Hepatic stellate cell (primary cell): ENCODE measurements at places on chromosomes 5 and 9.
A peak's percentile ranks its signal among the peaks of the same experiment; 100 is the strongest.

GRCh38 chr5:28807195-28807729, 1768.9 kb upstream of the CDH9 start:
- no peak for DNase-seq

DNA sequence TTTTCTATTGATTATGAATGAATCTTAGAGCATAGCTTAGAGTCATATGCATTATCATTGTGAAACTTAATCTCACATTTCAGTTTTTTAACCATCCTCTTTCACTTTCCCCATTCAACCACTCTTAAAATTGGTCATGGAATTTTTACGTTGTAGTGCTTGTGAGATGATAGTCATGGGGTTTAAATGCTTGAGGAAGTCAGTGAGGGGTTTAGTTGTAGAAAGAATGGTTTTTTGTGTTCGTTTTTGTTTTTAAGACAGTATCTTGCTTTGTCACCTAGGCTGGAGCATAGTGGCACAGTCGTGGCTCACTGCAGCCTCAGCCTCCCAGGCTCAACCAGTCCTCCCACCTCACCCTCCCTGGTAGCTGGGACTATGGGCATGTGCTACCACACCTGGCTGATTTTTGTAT, 19.6 kb downstream of the UGCG start:
- DNase-seq: no peak

DNA sequence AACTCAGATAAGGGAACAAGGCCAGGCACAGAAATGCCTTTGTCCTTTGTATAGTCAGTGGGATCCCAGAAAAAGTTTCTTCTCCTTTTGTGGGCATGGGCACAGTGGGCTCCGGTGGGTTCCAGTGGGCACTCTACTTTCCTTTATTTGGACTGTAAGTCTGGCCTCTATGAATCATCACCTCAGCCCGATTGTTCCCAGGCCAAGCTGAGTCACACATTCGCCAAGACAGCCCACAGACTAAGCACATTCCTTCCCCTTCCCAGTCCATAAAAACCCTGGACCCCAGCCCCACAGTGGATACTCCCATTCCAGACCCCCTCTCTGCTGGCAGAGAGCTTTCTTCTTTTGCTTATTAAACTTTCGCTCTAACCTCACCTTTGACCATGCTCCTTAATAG, 165.0 kb downstream of the FBXL17 start:
- DNase-seq: no peak

GRCh38 chr9:94911986-94912635, 185.6 kb downstream of the AOPEP start:
- no peak for DNase-seq

DNA sequence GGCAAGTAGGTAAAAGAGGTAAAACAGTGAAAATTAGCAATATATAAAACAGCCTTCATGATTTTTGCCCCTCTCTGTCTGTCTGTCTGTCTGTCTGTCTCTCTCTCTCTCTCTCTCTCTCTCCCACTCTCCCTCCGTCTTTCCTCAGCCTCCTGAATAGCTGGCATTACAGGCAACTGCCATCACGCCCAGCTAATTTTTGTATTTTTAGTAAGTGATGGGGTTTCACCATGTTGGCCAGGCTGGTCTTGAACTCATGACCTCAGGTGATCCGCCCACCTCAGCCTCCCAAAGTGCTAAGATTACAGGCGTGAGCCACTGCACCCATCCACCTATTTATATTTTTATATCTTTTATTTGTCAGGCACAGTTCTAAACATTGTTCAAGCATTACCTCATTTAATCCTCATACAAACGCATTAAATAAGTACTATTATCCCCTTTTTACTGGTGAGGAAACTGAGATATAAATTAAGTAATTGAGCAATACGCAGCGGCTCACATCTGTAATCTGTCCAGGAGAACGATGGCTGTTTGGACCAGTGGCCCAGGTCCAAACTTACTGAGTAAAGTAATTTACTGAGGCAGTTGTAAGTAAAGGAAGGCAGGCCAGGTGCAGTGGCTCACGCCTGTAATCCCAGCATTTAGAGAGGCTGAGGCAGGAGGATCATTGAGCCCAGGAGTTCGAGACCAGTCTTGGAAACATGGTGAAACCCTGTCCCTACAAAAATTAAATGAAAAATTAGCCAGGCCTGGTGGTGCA, 60.9 kb downstream of the UBE2R2 start:
- DNase-seq: no peak

GRCh38 chr5:126650463-126650862, 49.7 kb downstream of the PHAX start:
- no peak for DNase-seq

GRCh38 chr5:40521108-40521785, 158.5 kb upstream of the PTGER4 start:
- DNase-seq: no peak

- DNase-seq: no peak
Observed at GRCh38 chr9:16074963-16075362, 522.1 kb downstream of the CCDC171 start.

DNA sequence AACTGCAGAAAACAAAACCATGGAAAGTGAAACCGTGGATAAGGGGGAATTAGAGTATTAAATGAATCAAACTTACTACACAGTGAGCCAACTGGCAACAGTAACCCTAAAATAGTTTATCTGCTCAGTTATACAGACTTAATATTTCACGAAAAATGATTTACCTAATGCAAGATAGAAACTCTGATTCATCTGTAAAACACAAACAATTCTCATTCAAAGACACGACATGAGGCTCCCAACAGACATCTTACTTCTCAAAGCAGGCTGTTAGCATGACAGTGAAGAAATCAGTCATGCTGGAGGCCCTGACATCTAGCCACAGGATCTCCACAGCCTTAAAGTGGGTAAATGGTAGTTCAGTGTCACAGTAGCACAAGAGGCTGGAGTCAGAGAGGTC, 131.2 kb downstream of the FBN2 start:
- no peak for DNase-seq

DNA sequence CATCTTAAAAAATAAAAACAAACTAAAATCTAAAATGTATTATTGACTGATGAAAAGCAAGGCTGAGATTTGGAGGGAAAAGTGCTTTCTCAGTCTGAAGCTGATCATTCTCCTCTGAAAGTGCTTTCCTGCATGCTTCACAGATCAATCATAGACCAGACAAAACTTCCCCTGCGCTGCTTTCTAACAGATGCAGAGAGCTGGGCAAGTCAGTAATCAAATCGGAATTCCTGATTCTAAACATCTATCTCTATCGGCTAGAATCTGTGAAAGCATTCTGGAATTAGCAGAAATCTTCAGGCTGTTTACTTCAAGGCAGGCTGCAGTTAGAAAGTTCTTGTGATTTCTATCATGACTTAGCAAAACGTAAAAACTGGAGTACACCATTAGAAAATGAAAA, 15.6 kb upstream of the FAM81B start:
- DNase-seq: no peak

DNA sequence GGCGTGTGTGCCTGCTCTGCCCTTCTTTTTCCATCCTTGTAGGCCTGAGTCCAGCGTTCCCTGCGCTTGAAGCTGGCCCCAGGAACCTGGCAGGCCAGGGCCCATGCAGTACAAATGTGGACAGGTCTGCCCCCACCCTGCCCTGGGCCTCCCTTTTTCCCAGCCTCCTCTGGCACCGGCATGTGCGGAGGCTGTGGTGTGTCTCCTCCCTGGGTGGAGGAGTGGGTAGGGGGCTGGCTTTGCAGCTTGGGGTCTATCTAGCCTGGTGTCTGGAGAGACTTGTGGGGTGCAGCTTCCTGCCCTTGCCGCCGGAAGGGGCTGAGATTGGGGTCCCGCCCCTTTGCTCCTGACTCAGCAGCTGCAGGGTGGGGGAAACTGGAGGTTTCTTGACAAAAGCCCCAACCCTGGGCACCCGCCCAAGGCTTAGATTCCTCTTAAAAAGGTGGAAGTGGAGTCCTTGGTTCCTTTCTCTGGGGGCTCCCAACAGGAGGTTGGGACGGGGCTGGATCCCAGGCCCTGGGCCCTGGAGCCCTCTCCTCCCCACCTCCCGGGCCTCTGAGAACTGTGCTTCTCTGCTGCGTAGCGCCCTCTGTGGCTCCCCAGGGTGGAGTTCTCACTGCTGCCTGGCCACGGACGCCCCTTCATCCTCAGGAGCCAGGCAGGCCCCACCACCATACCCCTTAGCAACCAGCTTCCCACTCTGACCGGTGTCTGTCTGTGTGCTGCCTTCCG, 18.0 kb downstream of the RXRA start:
- no peak for DNase-seq

DNA sequence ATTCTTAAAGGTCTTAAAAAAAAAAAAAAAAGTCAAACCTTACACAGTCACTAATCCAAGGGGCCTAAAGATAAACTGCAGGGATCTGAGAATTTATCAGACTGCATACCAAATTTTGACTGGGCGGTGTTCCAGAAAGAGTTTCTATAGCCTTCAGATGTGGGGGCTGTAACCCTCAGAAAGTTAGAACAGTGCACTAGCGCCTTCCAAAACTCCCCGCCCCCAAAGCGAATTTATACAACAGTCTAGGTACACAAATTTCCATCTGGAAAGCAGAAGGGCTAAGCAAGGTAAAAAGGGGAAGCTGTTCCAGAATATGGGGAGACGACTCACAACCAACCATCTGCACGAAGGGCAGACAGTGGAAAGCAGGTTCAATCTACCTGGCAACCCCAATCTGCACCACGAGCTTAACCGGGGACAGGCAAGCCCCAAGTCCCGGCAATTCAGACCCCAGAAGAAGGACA, 813 bp downstream of the ERMP1 start:
- peak; percentile 12 for DNase-seq

DNA sequence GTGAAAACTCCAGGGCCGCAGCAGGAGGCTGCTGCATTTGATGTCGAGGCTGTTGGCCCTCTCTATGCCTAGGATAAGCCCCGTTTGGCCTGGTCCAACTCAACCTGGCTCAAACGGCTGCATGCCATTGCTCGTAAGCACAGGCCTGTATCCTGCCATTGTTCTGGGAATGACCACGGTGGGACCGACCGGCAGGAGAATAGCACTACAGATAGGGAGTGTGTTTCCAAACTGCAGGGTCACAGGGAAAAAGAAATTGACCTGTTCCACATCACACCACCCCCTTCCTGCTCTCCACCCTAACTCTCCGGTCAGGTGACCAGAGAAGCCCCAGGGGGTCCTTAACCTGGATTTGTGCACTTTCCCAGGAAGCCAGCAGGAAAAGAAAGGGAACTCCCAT, 278.7 kb upstream of the KLF4 start:
- DNase-seq: no peak

DNA sequence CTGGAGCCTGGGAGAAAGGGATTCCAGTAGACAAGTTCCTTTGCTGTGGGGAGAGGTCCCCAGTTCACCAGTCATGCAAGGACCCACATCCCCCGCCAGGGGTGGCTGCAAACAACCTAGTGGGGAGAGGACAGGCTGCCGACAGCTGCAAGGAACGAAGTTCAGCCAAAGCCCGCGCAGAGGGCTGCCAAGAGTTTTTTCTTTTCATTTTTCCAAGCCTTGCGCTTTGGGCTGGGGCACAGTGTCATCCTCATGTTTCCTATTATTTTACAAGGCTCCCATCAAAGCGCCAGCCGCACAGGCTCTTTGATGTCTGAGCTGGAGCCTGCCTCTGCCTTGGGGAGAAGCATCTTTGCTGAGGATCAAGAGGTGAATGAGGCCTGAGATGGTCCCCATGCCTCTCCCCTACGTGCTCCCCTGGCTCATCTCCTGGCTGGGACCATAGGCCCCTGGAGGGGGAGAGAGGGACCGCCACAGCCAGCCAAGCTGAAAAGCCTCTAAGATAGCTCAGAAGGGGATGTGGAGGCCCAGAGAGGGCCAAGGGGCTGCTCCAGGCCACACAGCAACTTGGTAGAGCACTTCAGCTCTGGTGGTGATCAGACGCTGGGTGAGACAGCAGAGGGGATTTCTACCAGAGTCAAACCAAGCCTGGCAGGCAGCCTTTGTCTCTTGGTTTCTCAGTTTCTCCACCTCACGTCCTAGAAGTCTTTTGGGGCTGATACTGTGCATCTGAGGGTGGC, 50.4 kb upstream of the SYNPO start:
- DNase-seq: peak; percentile 55

DNA sequence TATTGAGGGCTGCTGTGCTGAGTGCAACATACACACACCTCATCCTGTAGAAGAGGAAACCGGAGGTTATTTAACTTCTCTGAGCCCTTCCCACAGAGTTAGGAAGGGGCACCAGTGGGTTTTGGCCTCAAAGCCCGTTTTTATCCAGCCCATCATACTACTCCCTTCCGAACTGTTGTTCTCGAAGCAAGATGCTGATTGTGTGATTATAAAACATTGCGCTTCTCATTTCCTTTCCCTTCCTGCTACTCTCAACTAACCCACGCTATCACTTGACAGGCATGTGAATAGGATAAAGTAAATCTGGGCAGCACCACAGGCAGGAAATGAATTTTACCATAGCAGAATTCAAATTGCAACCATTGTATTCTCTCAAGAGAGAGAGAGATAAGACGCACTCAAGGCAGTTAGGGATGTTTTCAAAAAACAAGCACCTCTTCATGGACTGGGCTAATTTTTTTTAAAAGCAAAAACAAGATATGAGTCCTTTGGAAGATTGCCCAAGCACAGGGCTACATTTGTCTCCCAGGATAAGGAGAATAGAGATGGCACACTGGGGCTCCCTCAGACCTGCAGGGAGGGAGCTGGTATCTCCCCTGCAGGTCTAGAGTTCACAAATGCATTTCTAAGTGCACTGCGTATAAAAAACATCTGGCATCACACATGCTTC, 52.6 kb downstream of the GNA14 start:
- no peak for DNase-seq

- DNase-seq: no peak
Observed at GRCh38 chr5:57595523-57595991, 112.9 kb upstream of the ACTBL2 start.

GRCh38 chr5:178293815-178294214, 61.2 kb upstream of the PHYKPL start:
- no peak for DNase-seq

GRCh38 chr9:104921067-104921741, 6.8 kb downstream of the ABCA1 start:
- DNase-seq: no peak

DNA sequence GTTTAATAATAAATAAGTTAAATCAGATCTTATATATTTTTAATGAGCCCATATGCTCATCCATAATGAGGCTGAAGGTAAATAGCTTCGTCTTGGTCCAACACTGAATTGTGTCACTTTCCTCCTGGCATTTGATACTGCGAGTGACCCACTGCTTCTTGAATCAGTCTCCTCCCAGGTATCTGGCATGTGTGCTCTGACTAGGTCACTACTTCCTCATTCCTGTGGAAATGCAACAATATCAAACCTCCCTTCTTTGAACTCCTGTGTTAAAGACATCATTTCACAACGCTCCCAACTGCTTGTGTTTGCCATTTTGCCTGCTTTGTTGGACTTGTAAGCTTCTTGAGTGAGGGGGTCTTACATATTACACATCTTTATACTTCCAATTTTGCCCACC, 157.7 kb downstream of the SLC24A2 start:
- DNase-seq: no peak

GRCh38 chr9:125758986-125759763, 12.0 kb downstream of the PBX3 start:
- no peak for DNase-seq

GRCh38 chr9:84856181-84856632, 186.7 kb downstream of the NTRK2 start:
- no peak for DNase-seq
